ENCODE measurements at places on chromosomes 5 and 9.

GRCh38 chr9:108209132-108209685, 646.6 kb downstream of the ACTL7B start:
- no peak for DNase-seq

DNA sequence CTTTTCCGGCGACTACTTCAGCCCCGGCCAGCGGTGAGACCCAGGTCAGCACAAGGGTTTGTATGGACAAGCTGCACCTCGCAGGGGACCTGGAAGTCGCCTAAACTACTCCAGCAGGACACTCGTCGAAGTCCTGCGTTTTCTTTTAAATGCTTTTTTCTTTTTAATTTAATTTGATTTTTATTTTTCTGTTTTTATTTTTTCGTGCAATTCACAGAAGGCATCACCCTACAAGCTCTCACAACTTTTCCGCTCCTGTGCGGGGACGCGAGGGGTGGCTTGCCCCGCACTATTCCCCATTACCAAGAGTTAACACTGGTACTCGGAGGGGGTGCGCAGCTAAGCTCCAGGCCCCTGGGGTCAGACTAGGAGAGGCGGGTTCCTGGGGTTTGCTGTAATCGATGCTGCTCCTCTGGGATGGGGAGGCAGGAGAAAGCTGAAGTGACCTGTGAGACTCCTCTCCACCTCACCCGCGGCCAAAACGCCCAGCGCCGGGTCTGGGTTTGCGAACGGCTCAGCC, 1.3 kb downstream of the EDIL3 start:
- DNase-seq: no peak

GRCh38 chr9:111013707-111014106, 24.6 kb downstream of the LPAR1 start:
- no peak for DNase-seq

GRCh38 chr5:105836887-105837286, 1833.8 kb downstream of the EFNA5 start:
- DNase-seq: no peak

GRCh38 chr5:168187614-168188013, 103.8 kb upstream of the WWC1 start:
- DNase-seq: no peak

DNA sequence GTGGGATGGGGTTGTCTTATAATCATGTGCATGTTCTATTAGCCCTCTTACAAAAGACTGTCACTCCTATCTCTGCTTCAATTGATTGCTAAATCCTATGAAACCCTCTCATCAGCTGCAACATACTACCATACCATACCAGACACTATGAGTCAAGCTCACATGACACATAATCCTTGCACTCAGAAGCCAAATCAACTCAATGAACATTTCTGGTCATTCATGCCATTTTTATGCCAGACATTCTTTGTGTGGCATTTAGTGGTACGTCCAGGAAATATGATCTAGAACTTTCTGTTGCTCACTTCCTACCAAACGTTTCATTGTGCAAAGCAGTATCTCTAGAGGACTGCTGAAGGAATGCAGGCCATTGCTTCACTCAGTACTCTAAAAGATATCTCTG, 159.2 kb upstream of the GNA14 start:
- DNase-seq: no peak

- no peak for DNase-seq
Measured at GRCh38 chr9:110810262-110810976, 141.8 kb downstream of the MUSK start.

GRCh38 chr9:28120184-28120583, 546.9 kb upstream of the C9orf72 start:
- DNase-seq: no peak

- DNase-seq: peak; percentile 79
Measured at GRCh38 chr9:88076286-88077070, 61.8 kb downstream of the SPATA31C2 start.

GRCh38 chr9:1047591-1048230, 2.4 kb upstream of the DMRT2 start:
- no peak for DNase-seq

DNA sequence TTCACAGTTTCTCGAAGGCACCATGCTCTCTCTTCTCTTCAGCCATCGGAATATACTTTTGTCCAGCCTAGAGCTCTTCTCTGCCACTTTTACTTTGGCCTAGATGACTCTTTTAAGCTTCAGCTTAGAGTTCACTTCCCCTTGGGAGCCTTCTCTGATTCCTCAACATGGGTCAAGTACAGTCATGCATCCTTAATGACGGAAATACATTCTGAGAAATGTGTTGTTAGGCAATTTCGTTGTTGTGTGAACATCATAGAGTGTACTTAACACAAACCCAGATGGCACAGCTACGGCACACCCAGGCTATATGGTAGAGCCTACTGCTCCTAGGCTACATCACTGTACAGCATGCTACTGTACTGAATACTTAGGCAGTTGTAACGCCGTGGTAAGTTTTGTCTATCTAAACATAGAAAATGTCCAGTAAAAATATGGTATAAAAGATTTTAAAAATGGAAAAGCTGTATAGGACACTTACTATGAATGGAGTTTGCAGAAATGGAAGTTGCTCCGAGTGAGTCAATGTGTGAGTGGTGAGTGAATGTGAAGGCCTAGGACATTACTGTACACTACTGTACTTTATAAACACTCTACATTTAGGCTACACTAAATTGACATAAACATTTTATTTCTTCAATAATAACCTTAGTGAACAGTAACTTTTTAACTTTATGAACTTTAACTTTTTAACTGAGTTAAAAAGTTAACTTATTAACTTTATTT, 15.1 kb upstream of the TNFSF15 start:
- no peak for DNase-seq

- DNase-seq: no peak
Measured at GRCh38 chr9:108047264-108047663, 557.7 kb upstream of the KLF4 start.

DNA sequence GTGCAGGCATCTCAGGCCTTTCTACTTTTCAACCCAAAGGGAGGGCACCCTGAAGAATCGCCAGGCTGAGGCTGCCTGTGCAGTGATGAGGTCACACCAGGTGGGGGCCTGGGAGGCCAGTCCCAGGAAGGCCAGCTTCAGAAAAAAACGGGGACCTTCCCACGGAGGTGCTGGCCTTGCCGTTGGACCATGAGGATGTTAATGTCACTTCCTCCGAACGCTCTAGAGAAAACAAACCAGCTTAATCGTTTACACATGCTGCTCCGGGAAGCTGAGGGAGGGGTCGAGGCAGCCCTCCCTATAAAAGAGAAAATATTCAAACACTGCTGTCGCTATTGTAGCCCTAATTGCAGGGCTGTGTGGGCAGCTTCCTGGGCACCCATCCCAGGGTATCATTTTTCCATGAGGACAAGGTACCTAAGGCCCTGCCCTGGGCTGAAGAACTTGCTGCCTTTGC, 27.0 kb downstream of the PTGES start:
- no peak for DNase-seq

- DNase-seq: no peak
Measured at GRCh38 chr9:89873801-89874200, 269.0 kb downstream of the GADD45G start.

DNA sequence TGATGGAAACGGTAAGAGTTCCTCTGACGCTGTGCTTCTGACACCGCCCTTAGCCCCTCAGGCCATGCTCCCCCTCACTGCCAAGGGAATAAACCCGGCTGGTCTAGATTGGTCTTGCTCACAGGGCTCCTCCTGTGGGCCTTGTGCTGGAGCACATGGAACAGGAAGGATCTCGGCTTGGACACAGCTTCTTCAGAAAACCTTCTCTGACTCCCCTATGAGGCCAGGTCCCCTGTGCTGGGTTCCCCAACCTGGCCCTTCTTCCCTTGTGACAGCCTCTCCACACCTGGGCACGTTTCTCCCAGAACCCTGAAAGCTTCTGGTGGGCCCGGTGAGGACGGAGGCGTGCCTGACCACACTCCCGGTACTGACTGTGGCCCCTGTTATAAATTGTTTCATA, 8.2 kb downstream of the SPATA31E1 start:
- peak; percentile 36 for DNase-seq

- no peak for DNase-seq
Measured at GRCh38 chr5:74401281-74401945, 239.1 kb downstream of the ENC1 start.

DNA sequence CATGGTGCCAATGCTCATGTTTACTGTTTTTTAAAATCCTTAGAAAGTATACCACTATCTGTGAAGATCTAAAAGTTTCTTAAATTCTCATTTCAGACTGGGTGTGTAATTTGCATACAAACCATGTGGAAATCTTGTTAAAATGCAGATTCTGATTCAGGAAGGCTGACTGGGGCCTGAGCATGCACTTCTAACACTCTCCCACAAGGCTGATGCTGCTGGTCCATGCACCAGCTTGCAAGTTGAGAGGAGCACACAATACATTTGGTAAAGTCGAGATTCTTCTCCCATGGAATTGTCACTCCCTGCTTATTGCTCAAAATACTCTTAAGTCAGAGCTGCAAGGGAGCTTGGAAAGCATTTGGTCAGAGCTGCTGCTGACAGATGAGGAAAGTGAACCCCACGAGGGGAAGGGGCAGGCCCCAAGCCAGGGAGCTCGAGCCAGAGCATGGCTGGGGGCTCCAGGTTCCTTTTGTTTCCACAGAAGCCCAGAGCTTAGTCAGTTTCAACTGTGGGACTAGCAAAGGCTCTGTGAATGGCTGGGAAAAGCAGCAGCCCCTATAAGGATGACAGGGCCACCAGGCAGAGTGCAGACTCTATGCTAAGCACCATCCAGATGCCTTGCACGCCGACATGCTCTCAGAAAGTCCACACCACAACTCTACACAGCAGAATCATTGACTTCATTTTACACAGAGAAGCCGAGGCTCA, 93.5 kb upstream of the HAND1 start:
- no peak for DNase-seq

GRCh38 chr5:57082441-57083067, 91.3 kb upstream of the GPBP1 start:
- DNase-seq: no peak

GRCh38 chr5:13567819-13568218, 376.7 kb downstream of the DNAH5 start:
- DNase-seq: no peak

- DNase-seq: no peak
Measured at GRCh38 chr5:65383859-65384258, 97.9 kb downstream of the ADAMTS6 start.

- no peak for DNase-seq
Measured at GRCh38 chr9:128768606-128769005, 3.1 kb downstream of the ZER1 start.

- no peak for DNase-seq
Measured at GRCh38 chr5:68110264-68110663, 105.3 kb upstream of the PIK3R1 start.

GRCh38 chr9:133750982-133751649, 13.0 kb upstream of the SARDH start:
- DNase-seq: peak; percentile 29

DNA sequence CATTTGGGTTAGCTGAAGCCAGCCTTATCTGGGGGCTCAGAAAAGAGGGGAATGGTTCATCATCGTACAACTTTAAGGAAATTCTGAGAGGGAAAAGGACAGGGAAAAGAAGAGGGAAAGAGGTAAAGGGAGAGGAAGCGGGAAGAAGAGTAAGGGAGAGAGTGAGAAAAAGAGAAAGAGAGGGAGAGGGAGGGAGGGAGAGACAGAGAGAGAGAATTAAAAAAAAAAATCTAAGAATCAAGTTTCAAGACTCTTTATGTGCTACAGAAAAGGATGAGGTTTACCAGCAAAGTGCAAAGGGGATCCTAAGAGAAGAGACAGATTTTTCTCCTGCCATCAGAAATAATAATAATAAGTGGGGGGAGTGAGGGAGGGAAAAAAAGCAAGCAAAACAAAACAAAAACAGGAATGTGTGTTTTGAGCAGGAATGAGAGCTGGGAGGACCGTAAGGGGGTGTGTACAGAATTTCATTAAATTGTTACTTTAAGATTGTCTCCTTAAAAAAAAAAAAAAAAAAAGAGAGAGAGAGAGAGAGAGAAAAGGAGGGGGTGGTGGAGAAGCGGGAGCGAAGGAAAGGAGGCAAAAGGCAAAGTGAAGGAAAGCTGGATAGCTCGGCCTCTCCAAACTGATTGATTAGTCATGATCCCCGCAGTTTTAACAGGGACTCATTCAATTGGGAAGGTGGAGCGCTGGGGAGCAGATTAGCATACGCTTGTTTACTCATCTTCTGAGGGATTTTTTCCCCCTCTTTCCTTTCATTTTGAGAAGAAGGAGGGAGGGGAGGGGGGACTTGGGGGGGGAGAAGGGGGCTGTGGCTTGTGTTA, 438 bp upstream of the PAPPA start:
- no peak for DNase-seq

- no peak for DNase-seq
Measured at GRCh38 chr5:67149951-67150523, 46.6 kb downstream of the CD180 start.

DNA sequence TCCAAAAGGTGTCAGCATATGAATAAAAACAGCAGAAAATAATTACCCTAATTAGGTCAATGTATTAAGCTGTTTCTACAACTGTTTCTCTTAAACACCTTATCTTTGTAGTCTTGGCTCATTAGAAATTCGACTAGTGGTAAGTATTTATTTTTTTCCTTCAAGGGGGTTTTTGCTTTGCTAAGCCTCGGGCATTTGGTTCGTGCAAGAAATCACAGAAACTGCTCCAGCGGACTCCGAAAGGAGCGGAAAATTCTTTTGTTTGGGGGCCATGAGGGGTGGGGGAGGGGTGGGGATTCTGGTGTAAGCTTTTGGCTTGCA, 757 bp downstream of the ZBED3 start:
- DNase-seq: no peak

- DNase-seq: no peak
Measured at GRCh38 chr9:137499416-137499815, 40.3 kb upstream of the NSMF start.

DNA sequence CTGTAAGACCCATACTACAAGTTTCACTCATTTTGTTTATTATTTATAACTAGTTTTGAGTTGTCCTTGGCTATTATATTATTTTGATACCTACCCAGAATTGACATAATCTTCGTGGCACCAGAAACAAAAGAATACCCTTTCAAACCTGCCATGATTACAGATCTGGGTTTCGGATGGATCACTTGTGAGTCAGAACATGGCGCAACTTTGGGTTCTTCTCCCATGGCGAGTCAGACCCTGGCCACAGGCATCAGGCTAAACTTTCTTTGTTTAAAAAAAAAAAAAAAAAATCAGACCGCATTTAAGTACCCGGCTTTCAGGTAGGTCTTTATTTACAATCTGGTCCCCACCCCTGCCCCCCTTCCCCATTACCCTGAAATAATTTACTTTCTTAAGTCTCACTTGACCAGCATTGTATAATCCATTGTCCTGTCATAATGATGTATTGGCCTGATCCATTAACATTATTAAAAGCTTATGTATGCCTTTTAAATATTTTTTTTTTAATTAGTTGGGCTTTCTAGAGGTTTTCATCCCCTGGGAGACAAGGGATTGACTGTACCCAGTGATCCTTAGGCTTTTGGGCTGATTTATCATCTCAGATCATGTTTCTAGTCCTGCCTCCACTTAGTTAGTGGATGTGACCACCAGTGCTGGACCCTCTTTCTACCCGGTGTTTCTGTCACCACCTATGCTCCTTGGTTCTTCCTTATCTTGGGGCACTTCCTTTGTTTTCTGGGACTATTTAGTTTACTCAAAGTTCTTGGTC, 43.9 kb downstream of the F2RL2 start:
- DNase-seq: no peak

DNA sequence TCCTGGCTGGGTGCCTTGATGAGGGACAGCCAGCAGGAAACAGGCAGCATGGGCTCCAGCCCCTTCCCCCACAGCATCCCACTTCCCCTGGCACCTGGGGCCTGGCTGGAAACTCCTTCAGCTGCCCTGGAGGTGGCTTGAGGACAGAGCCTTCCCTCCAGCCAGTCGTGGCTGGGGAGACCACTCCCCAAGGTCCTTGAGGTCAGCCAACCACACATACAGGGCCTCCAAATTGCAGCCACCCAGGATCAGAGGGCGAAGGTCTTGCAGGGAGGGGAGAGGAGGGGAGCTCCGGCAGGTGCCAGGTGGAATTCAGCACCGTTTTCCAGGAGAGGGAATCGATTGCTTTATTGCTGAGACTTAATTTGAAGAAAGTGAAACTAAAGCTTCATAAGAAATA, 280.4 kb downstream of the PBX3 start:
- no peak for DNase-seq
